ENCODE measurements at places on chromosomes 12 and 14.

GRCh38 chr12:1013618-1014489 is 22.8 kb downstream of the ERC1 start:
- no peak for DNase-seq

DNA sequence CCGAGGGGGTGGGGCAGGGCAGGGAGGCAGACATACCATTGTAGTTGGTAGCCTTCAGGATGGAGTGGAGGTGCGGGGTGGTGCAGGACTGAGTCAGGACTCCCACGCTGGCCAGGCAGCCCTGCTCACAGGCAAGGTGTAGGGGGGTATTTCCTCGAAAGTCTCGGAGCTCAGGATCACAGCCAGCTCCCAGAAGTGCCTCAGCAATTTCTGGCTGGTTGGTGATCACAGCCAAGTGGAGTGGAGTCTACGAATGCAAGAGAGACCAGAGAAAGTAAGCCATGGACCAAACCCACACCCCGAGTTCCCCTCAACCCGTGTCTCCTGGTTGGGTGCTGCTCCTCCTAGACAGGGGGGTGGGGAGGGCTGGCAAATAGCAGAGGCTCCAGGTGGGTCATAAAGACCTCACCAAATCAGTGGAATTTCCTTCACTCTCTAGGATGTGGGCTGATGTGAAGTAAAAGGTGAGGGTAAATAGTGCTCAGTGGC is 1.4 kb downstream of the NFKBIA start:
- DNase-seq = no peak

- no peak for DNase-seq
Measured at GRCh38 chr14:53062856-53063255, 90.3 kb downstream of the DDHD1 start.

DNA sequence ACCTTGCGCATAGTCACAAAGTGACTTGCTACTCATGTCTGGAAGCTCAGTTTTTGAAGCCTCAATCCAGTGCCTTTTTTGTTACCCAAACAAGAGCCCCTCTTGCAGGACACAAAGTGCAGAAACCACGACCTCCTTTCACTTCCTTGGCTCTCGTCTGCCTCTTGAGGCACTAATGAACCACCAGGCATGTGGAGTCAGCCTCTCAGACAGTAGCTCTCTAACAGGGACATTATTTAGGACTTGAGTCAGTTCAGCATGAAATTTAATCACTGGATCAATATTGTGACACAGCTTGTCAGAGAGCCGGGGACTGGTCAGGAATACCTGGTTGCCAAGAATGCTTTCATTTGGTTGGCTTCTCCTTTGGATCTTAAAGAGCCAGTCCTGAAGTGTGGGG is 46.7 kb downstream of the HSPB8 start:
- DNase-seq = no peak

DNA sequence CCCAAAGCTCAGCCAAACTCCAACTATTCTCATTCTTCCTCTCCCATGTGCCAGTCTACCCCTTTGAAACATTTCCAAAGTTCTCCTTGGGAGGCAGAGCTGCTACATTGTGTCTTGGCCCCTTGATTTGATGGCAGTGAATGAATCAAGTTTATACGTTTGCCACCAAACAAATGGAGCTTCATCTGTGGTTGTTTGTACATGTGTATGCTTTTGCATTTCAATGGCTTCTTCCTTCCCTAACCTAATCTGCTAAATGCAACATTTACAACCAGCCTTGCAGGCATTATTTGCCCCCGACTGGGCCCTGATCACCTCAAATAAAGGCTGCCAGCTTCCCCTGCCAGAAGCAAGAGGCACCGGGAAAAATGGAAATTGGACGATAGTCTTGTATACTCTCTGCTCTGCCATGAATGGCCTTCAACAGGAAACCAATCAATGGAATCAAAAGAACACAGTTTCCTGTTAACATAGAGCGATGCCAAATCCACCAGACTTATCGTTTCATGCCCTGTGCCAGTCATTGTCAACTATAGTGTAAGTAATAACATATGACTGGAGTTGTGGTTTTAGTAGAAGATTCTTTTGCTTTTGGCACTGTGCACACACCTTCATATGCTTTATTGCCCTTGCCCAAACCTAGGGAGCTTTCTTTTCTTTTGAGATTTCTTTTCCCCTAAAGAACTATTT is 97.8 kb downstream of the TMEM30B start:
- no peak for DNase-seq

DNA sequence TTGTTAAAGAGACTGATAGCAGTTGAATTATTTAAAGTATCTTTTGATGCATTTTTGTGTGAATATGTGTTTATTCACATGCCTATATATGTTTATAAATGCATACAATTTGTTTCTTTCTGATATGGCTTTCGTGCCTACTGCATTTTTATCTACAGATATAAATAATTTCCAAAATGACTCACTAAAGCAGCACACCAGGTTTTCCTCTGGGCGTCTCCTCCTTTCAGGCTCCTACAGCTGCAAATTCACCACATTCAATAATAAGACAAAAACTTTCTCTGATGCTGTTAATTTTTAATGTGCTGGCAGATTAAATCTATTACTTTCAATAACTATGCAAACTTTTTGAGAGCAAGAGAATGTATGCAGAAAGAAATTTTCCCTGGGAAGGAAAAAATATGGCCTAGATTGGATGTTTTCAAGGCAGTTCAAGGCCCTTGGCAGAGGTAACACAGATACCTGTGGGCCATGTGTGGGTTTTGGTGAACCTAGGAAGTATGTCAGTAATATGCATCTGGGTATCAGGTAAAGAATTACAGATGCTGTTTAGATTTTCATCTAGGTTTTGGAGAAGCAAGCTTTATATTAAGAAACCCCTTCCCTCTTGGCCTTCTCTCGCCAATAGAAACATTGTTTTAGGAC is 381.8 kb downstream of the EGLN3 start:
- no peak for DNase-seq

- DNase-seq = peak; percentile 36
Measured at GRCh38 chr12:111396726-111397445, 8.8 kb upstream of the SH2B3 start.

GRCh38 chr12:96036765-96037455 is 1.5 kb upstream of the LTA4H start:
- DNase-seq = no peak

DNA sequence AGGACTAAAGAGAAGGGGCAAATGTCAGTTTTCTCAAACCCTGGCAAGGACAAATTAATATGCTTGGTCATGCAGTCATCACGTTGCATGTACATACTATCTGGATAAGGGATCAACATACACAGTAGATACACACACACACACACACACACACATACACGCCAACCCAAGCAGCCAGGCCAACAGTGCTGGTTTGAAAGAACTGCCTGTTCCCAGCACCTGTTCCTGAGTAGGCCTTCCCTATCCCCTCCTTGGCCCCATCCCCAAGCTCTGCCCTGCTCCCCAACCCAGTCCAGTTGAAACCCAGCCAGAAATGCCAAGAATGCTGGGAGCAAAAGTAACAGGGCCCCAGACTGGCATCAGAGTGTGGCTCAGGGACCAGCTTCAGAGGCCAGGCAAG is 4.4 kb downstream of the ITGA7 start:
- no peak for DNase-seq

DNA sequence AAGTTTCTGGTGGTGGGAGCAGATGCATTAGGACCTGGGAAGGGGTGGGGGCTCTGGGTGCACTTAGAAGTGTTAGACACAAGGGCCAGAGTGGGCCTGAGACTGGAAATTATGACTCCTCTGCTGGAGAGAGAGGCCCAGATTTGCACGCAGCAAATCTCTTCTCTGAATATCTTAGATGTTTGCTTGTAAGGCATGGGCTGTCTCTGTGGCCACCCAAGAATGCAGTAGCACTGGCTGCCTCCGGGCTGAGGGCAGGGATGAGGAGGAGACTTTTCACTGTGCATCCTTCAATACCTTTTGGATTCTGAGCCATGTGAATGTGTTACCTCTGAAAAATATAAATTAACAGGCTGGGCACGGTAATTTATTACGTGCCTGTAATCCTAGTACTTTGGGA is 14.0 kb upstream of the RABGGTA start:
- DNase-seq = no peak

- no peak for DNase-seq
Measured at GRCh38 chr14:55131370-55132137, 2.5 kb downstream of the LGALS3 start.

DNA sequence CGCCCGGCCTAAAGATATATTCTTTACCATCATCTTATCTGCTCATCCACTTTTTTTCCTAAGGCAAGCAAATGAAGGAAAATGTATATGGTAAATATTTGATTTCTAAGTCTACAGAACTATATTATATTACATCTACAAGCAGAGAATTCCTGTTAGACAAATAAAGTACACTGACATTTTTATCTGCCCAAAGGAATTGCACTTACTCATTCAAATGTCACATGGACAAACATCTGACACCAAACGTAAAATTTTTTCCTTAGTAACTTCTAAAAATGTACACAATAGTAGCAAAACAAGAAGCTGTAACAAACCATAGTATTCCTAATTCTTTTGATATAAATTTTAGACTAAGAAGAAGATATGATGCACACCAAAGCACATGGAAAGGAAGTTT is 51.0 kb downstream of the SPPL3 start:
- DNase-seq = no peak

GRCh38 chr14:96287856-96288255 is 31.8 kb downstream of the BDKRB1 start:
- DNase-seq = no peak

- no peak for DNase-seq
Measured at GRCh38 chr14:75513911-75514672, 8.2 kb upstream of the BATF start.

DNA sequence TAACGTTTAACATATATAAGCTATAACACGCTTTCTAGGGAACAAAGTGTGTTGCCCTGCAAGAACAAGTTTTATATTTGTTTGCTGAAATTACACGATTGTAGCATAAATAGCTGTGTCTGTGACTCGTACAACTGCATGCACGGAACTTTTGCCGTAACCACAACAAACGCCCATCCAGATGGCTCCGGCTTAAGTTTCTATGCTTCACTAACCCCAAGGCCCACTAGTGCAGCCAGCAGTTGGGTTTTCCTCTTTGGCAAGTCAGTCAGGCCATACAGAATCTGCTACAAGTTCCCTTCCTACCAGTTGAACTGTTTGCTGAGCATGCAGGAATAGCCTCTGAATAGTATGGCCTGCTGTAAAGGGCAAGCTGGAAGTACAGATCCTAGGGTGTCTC is 12.1 kb downstream of the CSRP2 start:
- DNase-seq = no peak

DNA sequence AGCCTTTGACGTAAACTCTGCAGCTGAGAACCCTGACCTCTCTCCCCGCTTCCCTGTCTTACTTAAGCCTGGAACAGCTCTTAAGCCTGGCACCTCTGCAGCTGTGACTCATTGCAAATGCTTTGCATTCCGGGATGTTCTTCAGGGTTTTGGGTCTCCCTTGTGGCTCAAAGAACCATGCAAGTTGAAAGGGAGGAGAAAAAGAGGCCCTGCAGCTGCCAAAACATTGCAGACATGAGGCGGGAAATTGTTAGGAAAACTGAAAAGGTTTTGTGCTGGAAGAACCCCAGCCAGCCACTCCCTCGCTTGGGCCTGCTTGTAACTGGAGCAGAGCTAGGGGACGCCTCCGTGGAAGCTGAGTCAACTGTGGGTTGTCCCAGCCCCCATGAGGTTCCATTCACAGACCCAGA is 60.2 kb upstream of the FERMT2 start:
- DNase-seq = no peak

DNA sequence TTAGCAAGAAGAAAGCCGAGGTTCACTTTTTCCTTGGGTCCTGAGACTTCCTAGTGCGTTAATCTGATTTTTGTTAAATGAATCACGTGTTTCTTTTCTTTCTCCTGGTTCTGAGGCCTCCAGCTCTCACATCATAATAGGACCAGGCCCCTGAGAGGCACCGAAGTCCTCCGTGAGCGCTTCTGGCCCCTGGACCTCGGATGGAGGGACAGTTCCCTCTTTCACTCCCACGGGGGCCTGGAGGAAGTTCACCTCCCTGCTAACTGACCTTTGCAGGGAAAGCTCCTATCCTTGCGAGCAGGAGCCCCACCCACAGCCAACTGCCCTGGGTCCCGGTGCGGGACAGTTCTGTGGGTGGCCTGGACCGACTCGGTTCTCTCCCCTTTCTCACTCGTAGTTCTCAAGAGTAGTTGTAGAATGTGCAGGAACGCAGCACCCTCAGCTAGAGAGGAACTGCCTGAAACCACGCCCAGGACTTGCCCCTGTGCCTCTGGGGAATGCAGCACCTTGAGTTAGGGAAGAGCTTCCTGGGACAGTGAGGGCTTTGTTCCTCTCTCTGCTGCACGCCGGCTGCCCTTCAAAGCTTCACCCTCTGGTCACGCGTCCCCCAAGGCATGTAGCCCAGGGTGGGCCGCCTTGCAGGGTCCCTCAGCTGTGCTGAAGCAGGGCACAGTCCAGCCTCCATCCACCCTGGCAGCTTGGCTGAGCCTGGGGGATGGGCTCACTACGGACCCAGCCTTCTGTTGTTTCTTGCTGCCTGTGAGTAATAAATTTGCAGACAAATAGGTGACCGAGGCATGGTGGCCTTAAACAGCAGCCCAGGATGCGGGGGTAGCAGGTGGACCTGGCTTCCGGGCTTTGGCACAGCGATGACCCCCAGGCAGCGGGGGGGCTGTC is 264.6 kb downstream of the ADGRD1 start:
- no peak for DNase-seq

DNA sequence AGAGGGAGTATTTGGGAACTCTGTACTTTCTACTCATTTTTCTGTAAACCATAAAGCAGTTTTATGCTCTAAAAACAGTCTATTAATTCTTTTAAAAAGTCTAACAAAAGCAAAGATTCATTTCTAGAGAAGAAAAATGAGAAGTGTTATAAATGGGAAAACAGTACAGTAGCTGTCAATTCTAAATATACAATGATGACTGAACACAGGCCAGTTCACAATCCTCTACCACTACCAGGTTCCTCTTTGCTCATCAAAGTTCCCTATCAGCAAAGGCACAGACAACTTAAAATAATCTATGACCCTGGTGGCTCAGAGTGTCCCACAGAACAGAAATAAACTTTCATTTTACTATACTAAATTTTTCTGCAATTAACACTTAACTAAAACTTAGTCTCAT is 12.5 kb downstream of the NAA25 start:
- no peak for DNase-seq

DNA sequence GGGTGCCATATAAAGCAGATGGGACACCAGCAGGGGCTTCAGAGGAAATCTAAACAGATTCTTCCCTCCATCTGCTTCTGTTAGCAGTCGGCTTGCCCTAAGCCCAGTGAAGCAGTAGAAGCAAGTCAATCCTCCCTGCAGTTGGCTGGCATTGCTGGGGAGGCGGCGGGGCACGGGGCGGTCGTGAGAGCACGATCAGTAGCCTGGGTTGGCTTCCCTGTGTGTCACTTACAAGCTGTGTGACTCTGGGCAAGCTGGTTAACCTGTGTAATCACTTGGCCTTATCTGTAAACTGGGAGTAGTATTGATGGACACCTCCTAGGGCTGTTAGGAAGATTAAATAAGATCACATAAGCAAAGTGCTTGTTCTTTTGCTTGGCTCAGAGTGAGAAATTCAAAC is 19.4 kb downstream of the MYRFL start:
- no peak for DNase-seq

Data from esophagus squamous epithelium (tissue), 5 donors.